ENCODE measurements at places on chromosomes 5 and 9. TPM values are rescaled to one million over a fixed set of nuclear protein-coding genes. Genes with fewer than 3 reads are reported as not detected.

The FAM78A gene
- total RNA-seq: 6.6 TPM

The TICAM2 gene
- 1.3 TPM for total RNA-seq

The KIF4B gene
- total RNA-seq: 0.05 TPM

DNA sequence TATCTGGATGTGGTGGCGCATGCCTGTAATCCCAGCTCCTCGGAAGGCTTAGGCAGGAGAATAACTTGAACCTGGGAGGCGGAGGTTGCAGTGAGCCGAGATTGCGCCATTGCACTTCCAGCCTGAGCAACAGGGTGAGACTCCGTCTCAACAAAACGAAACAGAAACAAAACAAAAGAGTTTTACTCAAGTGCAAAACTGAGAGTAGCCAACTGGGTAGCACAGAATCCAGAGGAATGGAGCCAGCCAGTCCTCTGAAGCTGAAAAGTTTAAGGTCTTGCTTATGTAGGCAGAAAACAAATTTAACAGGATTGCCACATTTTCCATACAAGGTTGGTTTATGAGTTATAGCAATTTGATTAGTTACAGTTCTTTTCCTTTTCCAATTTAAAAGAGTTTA is 32.0 kb downstream of the SPIN1 start:
- no peak for DNase-seq

- no peak for DNase-seq
Measured at GRCh38 chr5:132454361-132454760, 36.2 kb downstream of the IRF1 start.

- no peak for DNase-seq
Measured at GRCh38 chr9:127768698-127769097, 9.8 kb downstream of the SH2D3C start.

GRCh38 chr5:1494780-1495524 is 28.8 kb downstream of the LPCAT1 start:
- DNase-seq: no peak

DNA sequence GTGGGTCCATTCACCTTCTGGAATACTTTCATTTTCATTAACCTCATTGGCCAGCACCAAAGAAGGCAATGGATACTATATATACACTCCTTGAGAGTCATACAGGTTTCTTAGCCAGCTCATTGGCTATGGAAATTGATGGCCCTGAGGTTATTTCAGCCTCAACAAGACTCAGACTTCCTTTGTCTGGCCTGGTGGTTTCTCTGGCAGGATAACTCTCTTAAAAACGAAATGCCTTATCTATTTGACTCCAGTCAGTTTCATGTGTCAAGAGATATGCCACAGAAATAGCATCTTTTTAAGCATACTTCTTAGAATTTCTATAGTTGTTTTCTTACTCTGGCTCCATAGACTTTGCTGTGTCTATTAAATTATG is 28.9 kb downstream of the CDH9 start:
- no peak for DNase-seq

DNA sequence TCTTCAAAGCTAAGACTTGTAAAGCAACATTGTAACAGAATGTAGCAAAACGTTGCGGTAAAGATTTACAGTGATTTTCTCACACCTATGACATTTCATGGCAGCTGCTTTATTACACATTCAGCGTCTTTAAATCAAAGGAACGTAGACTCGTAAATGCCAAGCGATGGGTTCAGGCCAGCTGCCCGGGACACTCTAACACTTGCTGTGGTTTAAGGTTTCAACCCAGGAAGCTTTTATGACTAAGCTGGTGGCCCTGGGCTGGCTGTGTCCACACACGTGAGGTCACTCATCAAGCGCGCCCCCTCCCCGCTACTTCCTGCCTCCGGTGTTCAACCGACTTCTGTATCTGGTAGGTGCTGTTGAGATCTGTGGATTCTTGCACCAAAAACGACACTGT is 2.5 kb downstream of the SLC6A18 start:
- no peak for DNase-seq

- no peak for DNase-seq
Measured at GRCh38 chr9:116000748-116001329, 152.8 kb upstream of the PAPPA start.

DNA sequence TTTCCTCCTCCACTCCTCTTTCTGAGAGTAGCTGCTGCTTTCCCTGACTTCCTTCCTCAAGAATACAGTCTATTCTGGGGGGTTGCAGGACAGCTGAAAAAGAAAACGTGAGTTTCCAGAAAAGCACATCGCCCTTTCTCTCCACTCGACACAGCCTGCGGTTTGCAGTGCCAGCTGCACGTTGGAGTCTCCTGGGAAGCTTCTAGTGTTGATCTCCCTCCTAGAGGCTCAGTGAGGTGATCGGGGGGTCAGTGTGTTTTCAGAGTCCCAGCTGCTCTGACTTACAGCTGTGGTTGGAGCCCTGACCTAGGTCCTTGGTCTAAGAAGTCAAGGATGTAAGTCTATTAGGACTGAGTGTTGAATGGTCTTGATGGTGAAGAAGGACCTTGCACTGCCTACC is 25.0 kb upstream of the SUSD3 start:
- no peak for DNase-seq
